Activated T-helper 1 cell treated with anti-CD3 and anti-CD28 coated beads, Interleukin-12 subunit alpha, Interleukin-12 subunit beta, Interleukin-2, Interleukin-4 antibody, amounts not matched to agents 30 ng/mL and 10 ng/mL and 1 ng/mL, durations not matched to agents 14 hours and 24 hours and 36 hours (primary cell): ENCODE measurements at places on chromosomes 7 and 10. TPM values are rescaled to one million over a fixed set of nuclear protein-coding genes. Genes with fewer than 3 reads are reported as not detected.

DNA sequence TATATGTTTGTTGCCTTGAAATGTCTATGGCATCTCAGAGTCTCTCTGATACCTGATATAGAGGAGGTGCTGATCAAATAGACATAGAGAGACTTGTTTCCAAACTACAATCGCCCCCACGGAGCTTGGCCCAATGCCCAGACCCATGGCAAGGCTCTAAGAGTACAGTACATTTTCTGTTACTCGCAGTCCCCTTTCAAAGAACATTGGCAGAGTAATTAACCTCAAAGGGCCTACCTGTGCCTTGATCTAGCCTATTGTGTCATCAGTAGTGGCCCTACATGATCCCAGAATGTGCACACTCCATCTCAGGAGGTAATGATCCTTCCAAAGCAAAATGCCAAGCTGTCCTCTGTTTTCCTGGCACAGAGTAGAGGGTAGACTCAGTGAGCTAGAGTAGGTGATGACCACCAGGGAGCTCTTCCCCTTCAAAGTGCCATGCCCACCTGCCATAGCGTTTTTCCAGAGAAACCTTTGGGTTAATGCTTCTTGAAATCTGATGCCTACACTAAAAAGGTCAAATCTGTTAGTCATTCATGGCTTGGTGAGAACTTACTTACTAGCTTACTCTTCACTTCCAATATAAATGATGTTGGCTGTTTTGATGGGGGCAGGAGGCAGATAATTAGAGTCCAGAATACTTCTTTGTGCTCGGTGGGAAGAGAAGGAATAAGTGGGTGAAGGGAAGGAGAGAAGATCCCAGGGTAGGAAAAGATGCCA, 41.2 kb upstream of the ACSL5 start:
- DNase-seq, result no peak

PPIF gene
- total RNA-seq, result 155 and 157 TPM in 2 replicates

DNA sequence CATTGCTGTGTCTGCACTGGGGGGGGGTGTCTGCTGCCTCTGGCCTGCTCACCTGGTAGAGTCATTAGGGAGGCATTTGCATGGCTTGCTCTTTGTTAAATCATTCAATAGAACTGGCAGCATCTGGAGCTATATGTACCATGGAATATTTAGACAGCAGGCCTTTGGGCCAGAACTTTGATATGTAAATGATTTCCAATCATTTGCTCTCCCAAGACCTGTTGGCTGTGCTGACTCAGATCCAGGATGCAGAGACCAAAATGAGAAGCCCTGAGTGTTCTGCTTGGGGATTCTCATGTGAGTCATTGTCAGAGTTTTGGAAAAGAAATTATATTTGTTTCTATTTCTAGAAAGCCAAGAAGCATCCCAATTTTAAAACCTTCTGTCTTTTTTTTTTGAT, 257.6 kb upstream of the IGFBP3 start:
- DNase-seq, result no peak

DNA sequence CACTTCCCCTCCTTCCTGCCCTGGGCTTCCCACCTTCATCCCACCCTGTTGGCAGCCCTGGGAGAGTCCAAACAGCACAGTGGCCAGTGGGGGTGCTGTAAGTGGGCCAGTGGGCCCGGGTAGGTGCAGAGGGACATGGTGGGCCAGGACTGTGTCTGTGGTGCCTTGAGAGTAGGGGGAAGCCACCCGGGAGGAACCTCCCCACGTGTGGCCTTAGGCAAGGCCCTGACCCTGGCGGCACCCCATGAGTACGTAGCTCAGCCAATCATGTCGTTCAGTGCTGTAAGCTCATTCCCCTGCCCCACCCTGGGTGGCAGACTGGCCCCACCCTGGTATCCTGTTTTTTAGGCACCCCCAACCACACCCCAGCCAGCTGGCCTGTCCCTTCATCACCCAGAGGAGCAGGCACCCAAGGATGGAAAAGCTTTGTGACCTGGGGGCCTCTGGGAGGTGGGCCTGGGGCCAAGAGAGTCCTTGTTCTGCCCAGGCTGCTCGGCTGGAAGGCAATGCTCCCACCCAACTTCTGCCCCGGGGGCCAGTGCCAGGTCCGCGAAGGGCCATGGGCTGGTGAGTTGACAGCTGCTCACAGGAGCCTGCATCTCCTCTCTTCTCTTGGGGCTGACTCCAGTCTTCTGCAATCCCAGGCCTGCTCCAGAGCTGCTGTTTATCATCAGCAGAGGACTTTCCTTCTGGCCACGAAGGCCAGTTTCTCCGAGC, 41.6 kb downstream of the TSPAN15 start:
- no peak for DNase-seq

GRCh38 chr7:133702078-133702477, 425.1 kb upstream of the LRGUK start:
- no peak for DNase-seq

DNA sequence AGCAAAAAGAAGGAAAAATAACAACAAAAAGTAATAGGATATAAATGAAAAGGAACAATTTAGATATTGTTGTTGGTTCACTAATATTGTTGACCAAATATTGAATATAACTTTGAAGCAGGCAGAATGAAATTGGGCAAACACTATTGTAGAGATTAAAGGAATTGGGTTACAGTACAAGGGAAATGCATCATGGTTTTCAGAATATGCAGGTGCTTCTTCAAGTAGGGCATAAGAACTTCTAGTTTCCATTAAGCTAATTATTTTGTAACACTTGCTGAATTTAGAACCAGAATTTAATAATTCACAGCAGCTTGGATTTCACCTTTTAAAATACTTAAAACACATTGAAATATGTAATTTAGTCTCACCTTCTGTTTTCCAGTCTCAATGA, 36.5 kb downstream of the RPA3 start:
- DNase-seq, result no peak
